ENCODE measurements at places on chromosomes 12 and 14. TPM values are rescaled to one million over a fixed set of nuclear protein-coding genes. Genes with fewer than 3 reads are reported as not detected.

DNA sequence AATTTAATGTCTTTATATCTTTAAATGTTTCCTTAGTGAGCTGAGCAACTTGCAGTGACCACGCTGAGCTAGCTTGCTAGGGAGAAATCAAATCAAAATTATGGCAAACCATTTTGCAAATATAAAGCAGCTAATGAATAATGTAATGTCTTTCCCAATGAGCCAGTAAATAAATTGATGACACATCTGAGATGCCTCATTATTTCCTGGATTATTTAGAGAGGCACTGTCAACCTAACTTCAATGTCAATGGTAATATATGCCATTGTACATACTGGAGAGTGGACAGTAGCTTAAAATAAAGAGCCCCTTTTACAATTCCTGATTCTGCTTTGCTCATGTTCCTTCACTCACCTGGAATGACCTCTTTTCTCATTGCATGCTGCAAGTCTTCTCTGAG, 182.6 kb downstream of the PHLDA1 start:
- no peak for DNase-seq

DNA sequence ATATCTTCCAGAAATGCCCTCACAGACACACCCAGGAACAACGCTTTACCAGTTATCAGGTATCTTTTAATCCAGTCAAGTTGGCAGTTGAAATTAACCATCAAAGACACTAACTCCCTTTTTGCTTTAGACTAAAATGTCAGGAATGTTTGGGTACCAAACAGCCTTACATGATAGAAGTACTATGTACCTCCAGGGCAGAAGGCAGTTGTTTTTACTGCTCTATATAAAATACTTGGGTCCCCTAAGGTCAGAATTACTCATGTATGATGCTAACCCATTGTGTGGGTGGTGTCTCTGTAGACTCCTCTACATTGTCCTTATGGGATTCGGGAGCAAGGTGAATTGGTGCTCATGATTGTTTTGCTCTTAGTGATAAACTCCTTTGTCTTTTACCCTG, 492.5 kb upstream of the FLRT2 start:
- DNase-seq, result no peak

GRCh38 chr12:116196226-116196625, 81.3 kb downstream of the MED13L start:
- no peak for DNase-seq

DNA sequence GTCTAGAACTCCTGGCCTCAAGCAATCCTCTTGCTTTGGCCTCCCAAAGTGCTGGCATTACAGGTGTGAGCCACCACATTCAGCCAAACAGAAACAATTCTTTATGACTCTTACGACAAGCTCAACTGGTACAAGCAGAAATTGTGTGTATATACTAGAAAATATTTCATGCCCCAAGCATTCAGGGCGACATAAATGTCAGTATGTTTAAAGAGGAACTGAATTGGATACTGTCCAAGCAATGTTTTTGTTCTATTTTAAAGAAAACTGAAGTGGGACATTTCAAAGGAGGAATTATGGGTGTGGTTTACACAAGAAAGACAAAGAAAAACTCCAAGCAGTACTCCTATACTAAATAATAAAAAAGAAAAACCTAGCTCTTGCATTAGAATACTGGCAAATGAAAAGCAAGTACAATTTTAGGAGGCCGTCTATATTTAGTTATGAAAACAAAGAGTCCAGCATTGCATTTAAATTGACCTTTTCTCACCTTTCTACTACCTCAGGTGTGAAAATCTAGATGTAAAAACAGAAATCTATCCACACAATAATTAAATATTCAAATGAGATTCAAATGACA, 48.9 kb downstream of the PPP1R12A start:
- no peak for DNase-seq

Gene CFAP54
- 0.42 TPM for polyA plus RNA-seq

All from spleen (tissue), 13 donors.